ENCODE measurements at places on chromosomes 11 and 22. TPM values are rescaled to one million over a fixed set of nuclear protein-coding genes. Genes with fewer than 3 reads are reported as not detected.

The MPZL2 gene
- total RNA-seq, result 19.7 TPM

The POU2F3 gene
- 0.26 TPM for total RNA-seq

The ST14 gene
- 55.3 TPM for total RNA-seq

The TAF1D gene
- 177 TPM for total RNA-seq

The POU2AF2 gene
- not detected for total RNA-seq

The MYBPC3 gene
- total RNA-seq, result not detected

The APOBEC3B gene
- total RNA-seq, result not detected

GRCh38 chr11:79331203-79331901 is 109.5 kb downstream of the TENM4 start:
- no peaks in the 10 kb centered on the region for H3K4me1 ChIP-seq
- H3K27me3 ChIP-seq, result no peaks in the 10 kb centered on the region
- H3K27ac ChIP-seq, result no peak overlapping the region
- DNase-seq, result no peak

- no peaks in the 10 kb centered on the region for H3K27me3 ChIP-seq
- no peaks in the 10 kb centered on the region for H3K4me1 ChIP-seq
- no peak overlapping the region for H3K4me3 ChIP-seq
- DNase-seq, result no peak
- H3K27ac ChIP-seq, result no peak overlapping the region
Measured at GRCh38 chr11:75714211-75714610, 3.4 kb upstream of the MOGAT2 start.

GRCh38 chr22:36850056-36850455 is 10.8 kb upstream of the NCF4 start:
- no peak for DNase-seq
- H3K4me1 ChIP-seq, result no peaks in the 10 kb centered on the region
- H3K27me3 ChIP-seq, result no peaks in the 10 kb centered on the region

- DNase-seq, result peak; percentile 71
- peak overlapping the region; percentile 97 for H3K27ac ChIP-seq
- H3K4me1 ChIP-seq, result peaks cover 59% of the 10 kb centered on the region
Measured at GRCh38 chr22:39522567-39523300, 2.4 kb downstream of the ATF4 start.

DNA sequence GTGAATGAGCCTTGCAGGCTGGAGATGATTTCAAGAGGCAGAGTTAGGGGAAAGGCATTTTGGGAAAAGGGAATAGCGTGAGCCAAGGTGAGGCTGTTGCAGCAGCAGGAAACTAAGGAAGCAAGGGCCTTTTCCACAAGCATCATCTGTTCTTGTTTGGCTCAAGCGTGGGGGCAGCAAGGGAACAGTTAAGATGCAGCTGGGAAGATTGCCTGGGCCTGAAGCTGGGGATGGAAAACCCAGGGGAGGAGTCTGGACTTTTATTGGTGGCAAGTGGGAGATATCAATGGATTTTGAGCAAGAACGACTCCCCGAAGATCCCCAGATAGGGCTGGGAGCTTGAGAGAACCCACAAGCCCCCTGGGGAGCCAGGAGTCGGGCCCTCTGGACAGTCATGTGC is 27.3 kb upstream of the PICK1 start:
- H3K4me3 ChIP-seq, result no peak overlapping the region
- no peaks in the 10 kb centered on the region for H3K27me3 ChIP-seq
- H3K27ac ChIP-seq, result no peak overlapping the region

DNA sequence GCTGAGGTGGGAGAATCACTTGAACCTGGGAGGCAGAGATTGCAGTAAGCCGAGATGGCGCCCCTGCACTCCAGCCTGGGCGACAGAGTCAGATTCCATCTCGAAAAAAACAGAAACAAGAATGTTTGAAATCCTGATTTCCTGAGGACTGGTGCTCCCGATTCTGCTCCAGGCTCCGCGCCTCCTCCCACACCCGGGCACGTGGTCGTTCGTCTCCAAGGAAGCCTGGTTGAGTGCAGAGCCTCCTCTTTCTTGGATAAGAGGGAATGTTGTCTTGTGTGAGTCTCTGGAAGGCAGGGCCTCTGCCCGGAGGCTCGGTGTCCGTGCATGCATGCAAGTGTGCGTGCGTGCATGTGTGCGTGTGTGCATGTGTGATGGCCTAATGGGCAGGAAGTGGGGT is 30.1 kb downstream of the BRSK2 start:
- DNase-seq, result no peak
- no peak overlapping the region for H3K27ac ChIP-seq
- H3K4me1 ChIP-seq, result peaks cover 46% of the 10 kb centered on the region
- no peaks in the 10 kb centered on the region for H3K36me3 ChIP-seq

DNA sequence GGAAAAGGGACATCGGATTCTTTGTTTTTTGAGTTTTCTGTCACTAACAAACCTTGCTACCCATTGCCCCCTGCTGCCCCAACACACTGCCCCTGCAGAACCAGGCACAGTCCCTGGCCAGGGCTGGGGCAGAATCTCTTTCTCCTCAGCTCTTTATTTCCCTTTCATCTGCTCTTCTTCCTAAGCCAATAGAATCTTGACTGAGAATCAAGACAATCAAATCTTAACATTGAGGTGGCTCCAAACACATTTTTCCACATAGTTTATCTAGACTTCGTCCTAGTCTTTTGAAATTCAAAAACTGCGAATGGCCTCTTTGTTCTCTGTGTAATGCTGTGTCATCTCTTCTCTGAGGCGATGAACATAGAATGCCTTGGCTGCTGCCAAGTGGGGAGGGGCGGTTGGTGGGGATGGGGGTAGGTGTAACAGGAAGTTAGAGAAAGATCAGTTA is 16.1 kb upstream of the NTM start:
- no peaks in the 10 kb centered on the region for H3K36me3 ChIP-seq
- no peak overlapping the region for H3K27ac ChIP-seq
- H3K4me1 ChIP-seq, result no peaks in the 10 kb centered on the region
- H3K4me3 ChIP-seq, result no peak overlapping the region
- H3K27me3 ChIP-seq, result no peaks in the 10 kb centered on the region
- no peak for DNase-seq

DNA sequence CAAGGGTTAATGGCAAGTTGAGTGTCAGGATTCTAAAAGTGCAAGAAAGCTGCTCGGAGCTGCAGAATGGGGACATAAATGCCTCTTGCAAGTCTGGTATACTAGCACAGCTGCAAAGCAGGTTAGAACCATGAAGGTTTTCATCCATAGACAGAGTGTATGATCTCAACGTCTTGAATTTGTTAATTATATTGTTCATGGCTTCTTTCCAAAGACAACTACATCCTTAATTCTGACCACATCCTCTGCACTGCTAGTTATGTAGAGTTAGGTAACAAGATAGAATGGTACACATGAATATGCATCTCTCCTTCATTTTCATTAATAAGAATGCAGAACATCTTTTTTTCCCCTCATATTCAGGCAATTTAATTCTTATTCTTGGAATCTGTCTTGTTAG is 34.2 kb downstream of the EXPH5 start:
- no peak overlapping the region for H3K27ac ChIP-seq
- H3K4me1 ChIP-seq, result no peaks in the 10 kb centered on the region
- no peaks in the 10 kb centered on the region for H3K36me3 ChIP-seq
- H3K4me3 ChIP-seq, result no peak overlapping the region

DNA sequence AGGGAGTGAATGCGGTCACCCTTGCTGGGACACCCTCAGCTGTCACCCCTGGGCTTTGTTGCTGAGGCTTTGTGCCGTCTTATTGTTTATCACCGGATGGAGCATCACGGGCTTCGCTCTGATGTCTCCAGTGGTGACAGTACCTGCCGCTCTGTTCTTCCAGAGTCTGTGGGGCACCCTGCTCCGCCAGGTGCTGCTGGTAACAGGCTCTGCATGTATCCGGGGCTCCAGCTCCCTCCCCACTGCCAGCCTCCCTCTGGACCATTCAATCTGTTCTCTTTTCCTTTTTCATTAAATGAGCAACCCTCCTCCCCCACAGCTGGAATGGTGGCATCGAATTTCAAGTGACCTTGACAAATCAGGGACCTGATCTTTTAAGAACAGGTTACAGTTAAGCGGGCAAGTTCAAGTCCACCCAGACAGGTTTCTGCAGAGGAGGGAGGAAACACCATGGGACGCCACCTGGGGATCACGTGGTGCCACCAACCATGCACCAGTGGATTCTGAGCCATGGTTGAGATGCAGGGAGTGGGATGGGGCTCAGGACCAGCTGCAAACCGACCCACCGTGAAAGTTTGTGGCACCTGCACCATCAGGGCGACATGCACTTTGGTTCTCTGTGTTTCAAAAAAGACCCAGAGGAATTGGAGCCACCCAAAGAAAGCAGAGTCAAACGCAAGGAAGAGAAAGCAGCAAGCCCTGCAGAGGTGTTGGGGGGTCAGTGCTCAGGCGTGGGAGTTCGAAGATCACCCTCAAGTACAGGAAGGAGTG is 89.3 kb downstream of the BCR start:
- no peaks in the 10 kb centered on the region for H3K27me3 ChIP-seq
- H3K27ac ChIP-seq, result no peak overlapping the region
- H3K4me3 ChIP-seq, result no peak overlapping the region
- DNase-seq, result no peak
- H3K36me3 ChIP-seq, result peaks cover 8% of the 10 kb centered on the region

DNA sequence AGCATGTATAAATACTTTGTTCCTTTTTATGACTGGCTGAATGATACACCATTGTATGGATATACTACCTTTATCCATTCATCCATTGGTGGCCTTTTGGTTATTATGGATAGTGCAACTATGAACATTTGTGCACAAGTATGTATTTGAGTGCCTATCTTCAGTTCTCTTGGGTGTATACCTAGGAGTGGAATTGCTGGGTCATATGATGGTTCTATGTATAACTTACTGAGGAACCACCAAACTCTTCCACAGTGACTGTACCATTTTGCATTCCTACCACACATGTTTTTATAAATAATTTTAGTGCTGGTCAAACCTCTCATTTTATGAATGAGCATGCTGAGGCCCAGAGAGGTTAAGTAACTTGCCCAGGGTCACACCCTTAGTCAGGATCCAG is 3.8 kb upstream of the PATZ1 start:
- DNase-seq, result no peak
- H3K27ac ChIP-seq, result no peak overlapping the region
- H3K4me3 ChIP-seq, result no peak overlapping the region
- no peaks in the 10 kb centered on the region for H3K27me3 ChIP-seq

GRCh38 chr11:126592496-126593410 is 237.3 kb downstream of the ST3GAL4 start:
- no peak overlapping the region for H3K27ac ChIP-seq
- no peaks in the 10 kb centered on the region for H3K27me3 ChIP-seq

GRCh38 chr11:19869466-19869865 is 156.8 kb downstream of the NAV2 start:
- H3K27me3 ChIP-seq, result no peaks in the 10 kb centered on the region
- no peak for DNase-seq
- no peaks in the 10 kb centered on the region for H3K36me3 ChIP-seq
- no peak overlapping the region for H3K27ac ChIP-seq

- H3K4me1 ChIP-seq, result no peaks in the 10 kb centered on the region
- peaks cover 23% of the 10 kb centered on the region for H3K36me3 ChIP-seq
- H3K4me3 ChIP-seq, result no peak overlapping the region
- no peak overlapping the region for H3K27ac ChIP-seq
- no peak for DNase-seq
- no peaks in the 10 kb centered on the region for H3K27me3 ChIP-seq
Measured at GRCh38 chr11:6452219-6452618, 11.4 kb upstream of the HPX start.

GRCh38 chr11:3122775-3123201 is 42.3 kb downstream of the OSBPL5 start:
- no peak for DNase-seq
- no peak overlapping the region for H3K27ac ChIP-seq
- H3K4me3 ChIP-seq, result no peak overlapping the region
- no peaks in the 10 kb centered on the region for H3K4me1 ChIP-seq

DNA sequence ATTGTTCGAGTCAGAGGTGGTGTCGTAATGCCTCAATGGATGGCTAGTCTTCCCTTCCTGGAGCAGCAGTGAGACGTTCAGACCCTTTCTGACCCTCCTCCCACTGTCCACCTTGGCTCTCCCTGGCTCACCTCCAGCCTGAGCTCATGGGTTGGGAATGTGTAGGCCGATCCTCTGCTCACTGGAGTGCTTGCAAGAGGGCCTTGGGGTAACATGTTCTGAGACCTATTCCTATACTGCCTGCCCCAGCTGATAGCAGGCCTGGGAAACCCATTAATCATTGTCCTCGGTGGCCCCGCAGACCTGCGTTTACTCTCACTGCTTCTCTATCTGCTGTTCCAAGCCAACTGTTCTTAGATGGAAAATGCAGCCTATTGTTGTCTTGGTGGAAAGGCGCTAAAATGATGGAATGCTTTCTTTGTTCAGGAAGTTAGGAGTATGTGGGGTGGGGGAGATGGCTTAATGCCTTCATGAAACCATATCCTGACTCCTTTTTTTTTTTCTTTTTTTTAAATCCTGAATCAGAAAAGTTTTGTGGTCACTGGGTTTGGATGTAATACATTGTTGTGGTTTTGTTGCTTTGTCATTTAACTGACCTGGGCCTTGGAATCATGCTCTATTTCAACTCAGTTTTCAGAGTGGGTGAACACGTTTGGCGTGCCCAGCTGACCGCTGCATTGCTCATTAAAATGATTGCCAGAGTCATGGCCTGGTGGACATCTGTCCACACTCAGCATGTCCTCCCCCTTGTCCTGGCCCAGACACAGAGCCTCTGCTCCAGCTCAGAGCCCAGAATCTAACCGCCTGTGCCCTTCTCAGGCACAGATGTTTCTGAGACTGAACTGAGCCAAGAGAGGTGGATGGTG is 72.5 kb downstream of the MICAL2 start:
- DNase-seq, result no peak
- H3K27ac ChIP-seq, result peak overlapping the region; percentile 10
- no peak overlapping the region for H3K4me3 ChIP-seq
- no peaks in the 10 kb centered on the region for H3K27me3 ChIP-seq

- no peak for DNase-seq
- H3K36me3 ChIP-seq, result no peaks in the 10 kb centered on the region
- H3K4me3 ChIP-seq, result no peak overlapping the region
- H3K4me1 ChIP-seq, result no peaks in the 10 kb centered on the region
- no peaks in the 10 kb centered on the region for H3K27me3 ChIP-seq
- no peak overlapping the region for H3K27ac ChIP-seq
Measured at GRCh38 chr11:82631722-82632630, 101.7 kb downstream of the FAM181B start.

GRCh38 chr11:69899957-69900821 is 81.0 kb upstream of the FGF3 start:
- peaks cover 3% of the 10 kb centered on the region for H3K4me1 ChIP-seq
- DNase-seq, result peak; percentile 75
- H3K27me3 ChIP-seq, result no peaks in the 10 kb centered on the region

- no peak overlapping the region for H3K27ac ChIP-seq
- no peak for DNase-seq
- no peak overlapping the region for H3K4me3 ChIP-seq
- H3K4me1 ChIP-seq, result no peaks in the 10 kb centered on the region
- H3K27me3 ChIP-seq, result no peaks in the 10 kb centered on the region
Measured at GRCh38 chr22:40567626-40568328, 68.7 kb downstream of the MRTFA start.

DNA sequence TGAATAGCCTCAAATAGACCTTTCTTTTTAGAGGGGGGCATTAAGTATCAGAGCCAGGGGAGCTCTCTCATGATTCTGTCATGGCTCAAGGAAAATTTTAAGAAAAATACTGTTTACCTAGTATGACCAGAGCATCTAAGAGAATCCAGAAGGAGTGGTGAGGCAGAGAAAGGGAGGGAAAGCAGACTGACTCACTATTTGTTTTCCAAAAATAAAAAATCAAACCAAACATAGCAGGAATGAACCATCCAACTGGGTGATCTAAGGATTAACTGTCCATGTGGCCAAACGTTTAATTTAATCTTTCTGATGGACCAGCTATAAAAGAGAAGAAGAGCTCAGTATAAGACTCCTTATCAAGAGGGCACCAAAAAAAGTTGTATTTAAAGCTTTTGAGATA is 70.8 kb downstream of the GAB2 start:
- H3K27me3 ChIP-seq, result no peaks in the 10 kb centered on the region
- no peaks in the 10 kb centered on the region for H3K36me3 ChIP-seq
- peaks cover 6% of the 10 kb centered on the region for H3K4me1 ChIP-seq
- no peak overlapping the region for H3K4me3 ChIP-seq
- no peak for DNase-seq
